Myocyte (in vitro differentiated cells): ENCODE measurements at places on chromosomes 6 and 20. TPM values are rescaled to one million over a fixed set of nuclear protein-coding genes. Genes with fewer than 3 reads are reported as not detected.

The DHX35 gene
- 10.5 and 14.0 TPM in 2 replicates for total RNA-seq

The B3GAT2 gene
- 0.05 TPM in 1 of 2 replicates, not detected in the other for total RNA-seq

The GSTA4 gene
- total RNA-seq: 40.1 and 40.6 TPM in 2 replicates

The SYCP2 gene
- total RNA-seq: 0.57 and 0.78 TPM in 2 replicates

The C6orf15 gene
- total RNA-seq: 1.2 and 2.4 TPM in 2 replicates

The HSPA12B gene
- total RNA-seq: not detected in 2 replicates

The BANF2 gene
- total RNA-seq: not detected in 2 replicates

The C4A gene
- 3.5 and 4.2 TPM in 2 replicates for total RNA-seq

DNA sequence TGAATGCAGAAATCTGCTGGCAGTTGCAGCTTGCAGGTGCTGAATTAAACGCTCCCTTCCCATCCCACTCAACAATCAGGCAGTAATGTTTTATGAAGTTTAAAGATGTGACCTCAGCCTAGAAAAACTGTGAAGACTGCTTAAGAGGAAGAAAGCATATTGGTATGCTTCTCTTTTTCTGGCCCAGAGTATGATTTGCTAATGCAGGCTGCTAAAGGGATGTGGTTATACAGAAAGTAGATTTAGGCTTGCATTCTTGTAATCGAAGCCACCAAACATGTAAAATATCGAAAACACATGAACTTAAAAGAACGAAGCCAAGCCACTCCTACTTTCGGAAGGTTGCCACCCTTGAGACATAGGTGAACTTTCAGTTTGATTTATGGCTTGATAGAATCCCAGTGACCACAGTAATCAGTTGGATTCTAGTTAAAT lies 40.7 kb downstream of the MAP3K5 start:
- no peak for DNase-seq

- no peak for DNase-seq
These were observed 62.4 kb upstream of the STXBP5 start for GRCh38 chr6:147141711-147142308.

GRCh38 chr6:118667988-118668387 lies 16.6 kb upstream of the CEP85L start:
- DNase-seq: no peak

- DNase-seq: no peak
These were observed 6.7 kb upstream of the HSF2 start for GRCh38 chr6:122392564-122393350.

- peak; percentile 34 for DNase-seq
These were observed at the start of gene NKAIN2 for GRCh38 chr6:123803504-123804013. NKAIN2 (plus strand) TSS chr6:123803865.

DNA sequence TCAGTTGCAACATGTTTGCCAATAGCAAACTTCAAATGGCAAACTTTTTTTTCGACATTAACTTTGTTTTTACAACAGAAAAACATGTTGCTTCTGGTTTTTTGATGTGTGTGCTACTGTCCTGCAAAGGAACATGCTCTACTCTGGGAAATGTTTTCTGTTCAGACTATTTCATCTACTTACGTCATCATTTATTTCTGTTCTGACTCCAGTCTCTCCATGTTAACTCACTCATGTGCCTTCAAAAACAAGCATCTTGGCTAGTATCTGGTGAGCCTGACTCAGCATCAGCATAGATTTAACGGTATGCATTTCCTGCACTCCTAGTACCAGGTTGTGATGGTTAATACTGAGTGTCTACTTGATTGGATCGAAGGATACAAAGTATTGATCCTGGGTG lies 36.1 kb upstream of the MAP7 start:
- peak; percentile 55 for DNase-seq

GRCh38 chr20:20979934-20980333 lies 126.2 kb downstream of the LINC00237 start:
- no peak for DNase-seq

- DNase-seq: no peak
These were observed 356.0 kb upstream of the JARID2 start for GRCh38 chr6:14889611-14890593.

- peak; percentile 85 for DNase-seq
These were observed 309.3 kb downstream of the PRL start for GRCh38 chr6:21987501-21987957.

DNA sequence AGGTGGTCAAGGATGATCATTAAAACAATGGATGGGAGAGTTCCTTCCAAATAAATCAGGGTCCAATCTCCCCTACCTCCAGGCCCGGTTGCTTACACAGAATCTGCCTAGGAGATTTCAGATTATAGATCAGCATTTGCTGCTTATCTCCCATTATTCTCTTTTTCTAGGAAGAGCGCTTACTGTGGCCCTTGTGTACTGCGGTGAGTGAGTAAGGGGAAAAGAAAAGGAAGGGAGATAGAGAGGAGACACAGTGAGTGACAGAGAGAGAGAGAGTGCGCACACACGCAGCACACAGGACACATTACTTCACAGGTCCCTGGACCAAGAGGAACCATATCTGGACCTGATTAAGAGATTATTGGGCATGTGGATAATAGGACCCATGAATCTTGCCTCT lies 6.2 kb downstream of the LATS1 start:
- no peak for DNase-seq

- no peak for DNase-seq
These were observed 304.7 kb downstream of the TRDN start for GRCh38 chr6:123332070-123332469.
